Brain (organoid and tissue), 16 donors: ENCODE measurements at places on chromosomes 1 and 21.

DNA sequence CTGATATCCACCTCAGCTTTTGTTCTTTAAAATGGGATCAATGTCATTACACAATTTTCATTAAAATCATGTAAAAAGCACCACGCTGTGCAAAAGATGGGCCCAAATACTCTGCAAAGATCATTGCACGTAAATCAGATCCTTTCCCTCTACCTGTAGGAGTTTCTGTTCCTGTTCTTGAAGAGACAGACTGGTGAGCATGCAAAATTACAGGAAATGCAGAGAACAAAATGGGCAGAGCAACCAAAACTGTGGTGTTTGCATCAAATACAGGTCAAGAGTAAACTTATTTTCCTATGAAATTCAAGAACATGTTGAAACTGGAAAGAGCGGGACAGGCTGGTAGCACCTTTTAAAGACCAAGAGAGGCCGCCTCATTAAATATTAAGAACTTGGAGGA lies 294.9 kb upstream of the ADGRL2 start:
- no peak for DNase-seq

DNA sequence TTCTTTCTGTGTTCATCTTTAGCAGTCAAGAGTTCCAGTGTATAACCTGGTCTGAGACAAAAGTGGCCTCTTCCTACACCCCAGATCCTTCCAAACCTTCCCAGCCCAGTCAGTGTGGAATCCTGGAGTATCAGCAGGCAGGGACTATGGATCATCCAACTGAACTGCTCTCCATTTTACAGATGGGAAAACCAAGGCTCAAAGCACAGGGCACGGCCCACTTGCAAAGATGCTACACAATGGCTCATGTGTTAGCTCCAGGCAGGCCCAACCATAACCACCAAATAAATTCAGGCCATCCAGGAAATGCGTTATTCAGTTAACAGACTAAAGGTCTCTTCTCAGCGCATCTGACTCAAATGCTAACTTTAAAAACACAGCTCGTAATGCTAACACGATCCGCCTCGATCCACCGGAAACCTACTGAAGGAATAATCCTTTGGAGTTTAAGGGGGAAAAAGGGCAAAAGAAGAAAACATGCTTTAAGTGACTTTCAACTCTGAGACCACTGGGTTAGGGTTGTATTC lies 7.1 kb downstream of the GLIS1 start:
- DNase-seq = no peak

DNA sequence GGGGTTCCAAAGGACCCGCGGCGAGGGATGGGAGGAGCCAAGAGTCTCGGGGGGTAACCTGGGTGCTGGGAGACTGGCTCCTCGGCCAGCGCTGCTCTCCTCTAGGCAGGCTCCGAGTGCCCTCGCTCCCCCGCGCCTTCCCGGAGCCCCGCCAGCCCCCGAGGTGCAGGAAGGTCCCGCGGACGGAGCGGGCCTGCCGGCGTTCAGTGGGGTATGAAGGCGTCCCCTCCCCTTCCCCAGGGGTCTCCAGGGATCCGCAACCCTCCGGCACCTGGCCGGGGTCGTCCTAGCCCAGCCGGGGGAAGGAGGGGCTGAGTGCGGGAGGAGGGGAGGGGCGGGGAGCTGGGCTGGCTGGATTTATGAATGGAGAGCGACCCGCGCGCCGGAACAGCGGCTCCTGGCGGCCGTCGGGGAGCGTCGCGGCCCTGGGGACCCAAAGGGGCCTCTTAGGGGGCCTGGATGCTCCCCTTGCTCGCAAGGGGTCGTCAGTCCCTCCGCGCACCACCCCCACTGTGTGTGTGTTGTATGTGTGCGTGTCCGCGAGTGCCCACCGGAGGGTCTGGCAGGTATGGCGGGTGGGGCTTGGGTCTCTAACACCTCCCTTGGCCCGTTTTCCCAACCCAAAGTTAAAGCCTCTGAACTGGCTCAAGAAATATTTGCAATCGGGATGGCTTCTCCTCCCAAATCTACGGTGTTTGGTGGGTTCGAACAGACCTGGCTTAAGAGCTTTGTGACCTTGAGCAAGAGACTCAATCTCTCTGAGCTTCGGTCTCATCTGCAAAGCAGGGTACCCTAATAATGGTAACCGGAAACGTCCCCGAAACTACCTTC lies 642 bp downstream of the HCRTR1 start:
- peak; percentile 65 for DNase-seq

DNA sequence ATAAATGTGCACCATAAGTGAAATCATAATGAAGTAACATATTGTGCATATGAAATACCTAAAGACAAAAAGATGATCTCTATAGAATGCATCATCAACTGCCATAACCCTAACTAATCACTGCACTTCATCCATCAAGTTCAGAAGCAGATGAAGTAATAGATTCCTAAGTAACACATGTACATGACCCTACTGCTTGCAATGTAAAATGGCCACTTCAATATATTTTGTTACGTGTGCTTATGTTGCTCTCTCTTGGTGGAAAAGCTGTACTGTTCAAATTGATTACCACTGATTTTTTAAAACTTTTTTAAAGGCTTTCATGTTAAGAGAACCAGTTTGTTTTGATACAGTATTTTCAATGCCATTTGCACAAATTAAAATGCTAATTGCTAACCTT lies 141.8 kb downstream of the TTLL7 start:
- peak; percentile 82 for DNase-seq

DNA sequence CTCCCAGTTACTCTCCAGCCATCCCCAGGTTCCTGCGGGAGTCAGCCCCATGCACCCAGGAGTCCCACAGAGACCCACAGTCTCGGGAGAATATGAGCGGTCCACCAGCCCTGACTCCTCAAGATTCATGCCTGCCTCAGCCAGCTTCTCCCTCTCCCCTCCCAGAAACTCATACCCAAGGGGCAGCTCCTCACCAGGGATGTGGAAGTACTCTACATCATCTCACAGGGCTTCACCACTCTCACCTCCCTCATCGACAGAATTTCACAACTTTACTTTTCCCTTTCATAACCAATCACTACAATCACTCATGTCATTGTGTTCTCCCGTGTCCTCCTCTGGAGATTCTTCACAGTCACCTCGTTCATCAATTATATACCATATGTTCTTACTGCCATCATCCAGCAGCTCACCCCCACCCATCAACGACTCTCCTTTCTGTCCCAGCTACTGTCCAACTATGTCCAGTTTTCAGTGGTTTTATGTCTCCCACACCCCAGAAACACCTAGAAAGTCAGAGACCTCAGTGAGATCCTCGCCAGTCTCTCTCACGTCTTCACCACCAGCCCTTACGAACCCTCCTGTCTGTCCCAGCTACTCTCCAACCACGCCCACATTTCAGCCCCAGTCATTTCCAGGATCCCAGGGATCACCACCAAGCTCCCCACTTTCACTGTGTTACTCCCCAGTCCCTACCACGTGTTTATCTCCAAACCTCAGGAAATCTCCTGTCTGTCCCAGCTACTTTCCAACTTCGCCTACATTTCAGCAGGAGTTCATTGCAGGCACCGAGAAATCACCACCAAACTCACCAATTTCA lies 1530.1 kb upstream of the TPTE start:
- no peak for DNase-seq
